A549 treated with RU486 at 1 μM for 4 hours (cell line): ENCODE measurements at places on chromosomes 7 and 10. TPM values are rescaled to one million over a fixed set of nuclear protein-coding genes. Genes with fewer than 3 reads are reported as not detected.

Gene SEMA4G
- 8.3 to 11.0 TPM (median 9.7 TPM) in 5 replicates for total RNA-seq

Gene EMX2
- not detected in 5 replicates for total RNA-seq

Gene UNC5B
- total RNA-seq, result 0.48 to 0.83 TPM (median 0.76 TPM) in 5 replicates

Gene MYOZ1
- not detected in 5 replicates for total RNA-seq

Gene CASD1
- total RNA-seq, result 3.4 to 11.4 TPM (median 11.0 TPM) in 5 replicates

Gene TMEM176B
- total RNA-seq, result 0.20 TPM in 1 of 5 replicates, not detected in the others

Gene PDCD11
- 37.8 to 40.9 TPM (median 40.0 TPM) in 5 replicates for total RNA-seq

Gene ZFYVE27
- total RNA-seq, result 19.5 to 25.5 TPM (median 24.7 TPM) in 5 replicates
